Motor neuron (in vitro differentiated cells): ENCODE measurements at places on chromosomes 6 and 20. TPM values are rescaled to one million over a fixed set of nuclear protein-coding genes. Genes with fewer than 3 reads are reported as not detected.

Gene POPDC3
- 2.0 and 3.0 TPM in 2 replicates for total RNA-seq

GRCh38 chr20:53809728-53810365 lies 216.2 kb upstream of the ZNF217 start:
- no peak for ATAC-seq

- ATAC-seq: no peak
Measured at GRCh38 chr6:84618836-84619235, 145.6 kb downstream of the TBX18 start.

Gene CLPSL1
- total RNA-seq: not detected in 2 replicates

DNA sequence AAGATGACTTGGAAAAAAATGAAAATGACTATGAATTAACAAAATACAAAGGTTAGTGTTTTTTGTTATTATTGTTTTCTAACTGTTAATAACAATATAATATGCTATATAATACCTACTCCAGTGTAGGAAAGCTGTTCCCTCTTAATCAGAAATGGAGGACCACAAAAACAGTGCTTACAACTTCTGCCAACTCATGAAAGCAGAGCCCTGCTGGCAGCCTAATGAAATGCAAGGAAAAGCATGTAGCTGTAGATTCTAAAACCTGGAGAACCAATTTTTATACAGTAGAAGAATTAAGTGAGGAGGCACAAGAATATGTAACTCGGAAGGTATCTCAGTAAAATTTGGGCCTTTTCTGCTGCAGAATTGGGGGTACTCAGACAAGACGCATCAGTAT lies 29.4 kb downstream of the PHIP start:
- ATAC-seq: no peak
